ENCODE measurements at places on chromosomes 5 and 9.
A peak's percentile ranks its signal among the peaks of the same experiment; 100 is the strongest.

GRCh38 chr5:6728011-6728794, 15.0 kb downstream of the TENT4A start:
- no peak for DNase-seq

GRCh38 chr9:136992819-136993369, 672 bp downstream of the PAXX start:
- no peak for DNase-seq

- no peak for DNase-seq
These were observed 14.5 kb downstream of the NOTCH1 start for GRCh38 chr9:136531186-136531903.

GRCh38 chr9:80699511-80699998, 989.8 kb downstream of the TLE1 start:
- no peak for DNase-seq

DNA sequence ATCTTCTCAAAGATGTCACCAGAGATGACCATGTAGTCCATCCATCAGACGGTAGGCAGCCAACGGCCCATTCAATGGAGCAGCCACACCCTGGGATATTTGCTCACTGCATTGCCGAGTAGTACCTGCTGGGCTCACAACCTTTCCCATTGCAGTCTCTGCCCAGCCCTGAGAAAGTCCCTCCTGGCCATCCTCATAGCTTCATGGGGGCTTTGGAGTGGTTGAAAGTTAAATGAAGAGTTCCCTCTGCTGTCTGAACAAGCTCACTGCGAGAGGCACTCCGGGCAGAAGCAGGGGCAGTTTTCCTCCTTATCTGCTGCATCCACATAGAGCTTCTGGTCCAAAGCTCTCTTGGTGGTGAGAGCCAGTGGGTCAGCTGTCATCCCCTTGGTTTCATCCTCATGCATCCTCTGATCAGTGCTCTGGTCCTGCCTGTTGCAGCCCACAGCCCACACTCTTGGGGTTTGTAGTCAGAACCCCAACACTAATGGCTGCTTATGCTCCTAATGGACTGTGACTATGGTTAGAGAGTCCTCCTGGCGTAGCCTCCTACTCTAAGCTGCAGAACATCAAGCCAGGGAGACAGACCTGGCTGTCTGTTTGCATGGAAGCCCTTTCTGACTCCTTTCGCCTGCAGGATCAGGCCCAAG, 23.3 kb downstream of the TNFSF8 start:
- DNase-seq = peak; percentile 53

DNA sequence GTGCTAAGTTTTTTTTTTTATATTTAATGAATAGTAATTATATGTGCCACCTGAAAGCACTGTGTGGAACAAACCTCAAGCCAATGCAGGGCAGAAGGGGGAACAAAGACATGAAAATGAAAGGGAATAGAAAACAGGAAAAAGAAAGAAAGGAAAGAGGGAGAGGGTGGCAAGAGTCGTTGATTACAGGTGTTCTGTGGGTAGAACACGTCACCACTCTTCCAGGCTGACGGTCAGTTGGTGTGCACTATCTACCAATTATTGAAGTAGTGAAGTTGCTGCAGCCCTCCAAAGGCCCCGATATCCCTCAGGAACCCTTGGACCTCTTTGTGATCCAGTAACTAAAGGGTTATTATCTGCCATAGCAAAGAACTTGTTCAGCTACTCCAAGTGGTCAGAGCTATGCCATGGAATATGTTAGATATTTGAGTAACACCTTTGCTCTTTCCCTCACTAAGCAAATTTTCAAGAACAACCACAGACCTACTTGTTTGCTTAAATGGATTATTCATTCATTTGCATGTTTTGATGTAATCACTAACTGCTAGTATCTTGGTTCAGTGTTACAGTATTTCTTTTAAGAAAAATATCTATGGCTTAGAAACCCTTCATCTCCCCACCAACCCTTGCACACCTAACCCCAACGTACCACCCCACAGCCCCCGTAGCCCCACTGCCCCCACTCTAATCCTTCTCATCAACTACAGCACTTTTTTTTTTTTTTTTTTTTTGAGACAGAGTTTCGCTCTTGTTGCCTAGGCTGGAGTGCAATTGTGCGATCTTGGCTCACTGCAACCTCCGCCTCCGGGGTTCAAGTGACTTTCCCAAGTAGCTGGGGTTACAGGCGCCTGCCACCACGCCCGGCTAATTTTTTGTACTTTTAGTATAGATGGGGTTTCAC, 31.3 kb downstream of the FYB1 start:
- no peak for DNase-seq

DNA sequence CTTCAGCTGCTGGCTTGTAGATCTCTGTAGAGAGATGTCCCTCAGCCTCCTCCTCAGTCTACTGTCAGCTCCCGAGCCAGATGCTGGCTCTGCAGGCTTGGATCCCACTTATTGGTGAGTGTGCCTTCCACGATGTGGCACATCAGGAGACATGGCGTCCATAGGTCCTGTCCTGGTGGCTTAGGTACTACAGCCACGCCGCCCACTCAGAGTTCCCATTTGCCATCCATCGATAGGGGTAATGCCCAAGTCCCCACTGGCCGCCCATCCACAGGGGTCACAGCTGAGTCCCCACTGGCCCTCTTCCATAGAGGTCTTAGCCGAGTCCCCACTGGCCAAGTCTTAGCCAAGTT, 17.3 kb downstream of the EXOC3 start:
- DNase-seq = no peak

DNA sequence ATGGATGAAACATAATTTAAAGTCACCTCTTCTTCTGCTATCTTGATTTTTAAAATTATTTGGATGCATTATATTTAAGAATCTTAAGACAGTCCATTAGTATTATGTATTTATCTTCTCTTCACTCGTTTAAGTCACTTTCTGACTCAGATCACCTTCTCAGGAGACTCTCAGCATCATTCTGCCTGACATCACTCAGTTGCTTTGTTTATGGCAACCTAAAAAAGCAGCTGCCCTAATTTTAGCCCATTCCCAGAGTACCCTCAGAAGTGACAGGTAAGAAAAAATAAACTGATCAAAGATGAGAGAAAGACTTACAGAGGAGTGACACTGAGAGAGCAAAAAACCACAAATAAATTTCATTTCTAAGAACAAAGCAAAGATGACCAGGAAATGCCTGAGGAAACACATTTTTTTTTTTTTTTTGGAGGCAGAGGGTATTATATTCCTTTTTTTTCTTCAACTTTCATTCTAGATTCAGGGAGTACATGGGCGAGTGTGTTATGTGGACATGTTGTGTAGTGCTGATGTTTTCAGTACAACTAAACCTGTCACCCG, 140.5 kb downstream of the MUSK start:
- DNase-seq = no peak

- DNase-seq = no peak
These were observed 1106.2 kb upstream of the DMAC1 start for GRCh38 chr9:8905731-8906130.

- DNase-seq = peak; percentile 88
These were observed 524 bp downstream of the PRR7 start for GRCh38 chr5:177447066-177447610.

DNA sequence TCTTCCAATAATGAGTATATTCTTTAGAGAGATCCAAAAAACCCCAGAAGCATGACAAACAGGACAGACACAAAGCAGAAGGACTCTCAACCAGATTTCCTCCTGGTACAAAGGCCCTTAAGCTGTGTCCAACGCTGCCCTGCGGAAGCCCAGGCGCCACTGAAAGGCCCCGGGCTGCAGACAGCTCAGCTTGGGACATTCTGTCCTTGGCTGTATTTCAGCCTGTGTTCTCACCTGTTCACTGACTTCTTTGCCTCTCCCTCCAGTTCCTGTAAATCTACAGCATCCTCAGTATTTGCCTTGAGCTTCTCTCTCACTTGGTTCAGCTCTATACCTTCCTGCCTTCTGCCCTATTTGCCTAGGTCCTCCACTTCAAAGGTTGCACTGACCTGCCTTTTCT, 96.5 kb downstream of the SH3TC2 start:
- DNase-seq = no peak

GRCh38 chr9:100575006-100575405, 2.9 kb upstream of the CAVIN4 start:
- no peak for DNase-seq

DNA sequence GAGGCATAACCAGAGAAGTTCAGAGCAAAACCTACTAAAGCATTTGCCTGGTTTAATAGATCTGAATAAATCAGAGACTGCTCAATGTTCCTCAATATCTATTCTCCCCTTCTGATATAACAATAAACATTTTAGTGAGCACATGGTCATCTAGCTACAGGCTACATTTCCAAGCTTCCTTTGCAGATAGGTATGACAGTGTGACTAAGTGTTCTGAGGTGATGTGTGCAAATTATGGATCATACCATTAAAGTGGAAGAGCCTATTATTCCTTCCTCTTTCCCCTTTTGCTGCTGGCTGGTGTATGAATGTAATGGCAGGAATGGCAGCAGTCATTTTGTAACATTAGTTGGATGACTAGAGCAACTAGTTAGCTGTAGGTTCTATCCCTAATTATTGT, 285.8 kb upstream of the RASA1 start:
- no peak for DNase-seq

GRCh38 chr9:24738421-24738961, 192.8 kb upstream of the IZUMO3 start:
- DNase-seq = no peak

GRCh38 chr5:145521523-145521922, 313.6 kb downstream of the PRELID2 start:
- DNase-seq = no peak

- no peak for DNase-seq
These were observed 65.8 kb upstream of the PAPPA start for GRCh38 chr9:116087751-116088194.

DNA sequence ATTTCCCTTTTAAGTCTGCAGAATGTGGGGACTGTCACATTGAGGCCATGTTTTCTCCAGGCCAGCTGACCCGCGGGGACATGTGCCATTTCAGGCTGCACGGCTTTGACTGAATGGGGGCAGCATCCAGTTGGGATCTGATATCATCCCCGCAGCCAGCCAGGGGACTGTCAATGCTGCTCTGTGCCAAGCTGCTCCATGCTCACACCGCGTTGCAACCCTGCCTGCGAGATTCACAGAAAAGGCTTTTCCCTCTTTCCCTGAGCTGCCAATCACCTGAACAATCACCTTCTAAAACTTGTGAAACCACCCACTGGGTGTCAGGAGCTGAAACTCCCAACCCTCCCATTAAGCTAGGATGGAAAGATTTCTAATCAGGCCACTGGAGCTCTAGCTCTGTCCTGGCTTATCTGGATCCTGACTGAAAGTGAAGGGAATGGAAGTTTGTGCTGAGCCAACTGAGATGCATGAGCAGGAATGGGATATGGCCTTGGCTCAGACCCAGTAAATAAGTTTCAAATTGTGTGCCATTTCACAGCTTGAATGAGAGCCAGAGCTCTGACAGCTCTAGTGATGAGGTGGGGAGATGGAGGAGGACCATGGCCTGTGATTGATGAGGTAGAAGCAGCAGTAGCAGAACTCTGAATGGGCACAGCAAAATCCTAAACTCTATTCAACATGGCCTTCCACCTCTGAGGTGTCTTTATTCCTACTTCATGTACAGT, 34.5 kb upstream of the ZNF366 start:
- no peak for DNase-seq

DNA sequence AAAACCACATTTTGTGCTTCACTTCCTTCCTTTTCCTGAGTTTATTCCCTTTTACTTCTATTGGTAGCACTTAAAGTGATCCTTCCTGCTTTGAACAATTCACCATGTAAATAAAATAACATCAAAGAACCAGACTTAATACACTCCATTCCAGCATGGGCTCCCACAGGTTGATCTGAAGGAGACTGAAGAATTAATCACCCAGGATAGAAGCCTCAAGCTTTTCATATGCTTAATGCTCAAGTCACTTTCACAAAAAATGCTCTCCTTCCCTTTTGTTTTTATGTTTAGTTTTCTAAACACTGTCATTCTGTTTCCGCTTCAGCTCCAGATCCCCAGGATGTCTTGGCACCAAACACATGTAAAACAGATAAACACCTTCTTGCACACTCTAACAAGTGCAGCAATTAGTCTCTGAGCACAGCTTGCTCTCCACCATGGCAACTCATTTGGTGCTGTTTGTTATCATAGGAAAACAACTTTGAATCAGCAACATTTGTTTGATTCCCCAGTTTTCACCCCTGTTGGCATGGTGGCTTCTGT, 37.0 kb downstream of the DMRTA1 start:
- DNase-seq = no peak

DNA sequence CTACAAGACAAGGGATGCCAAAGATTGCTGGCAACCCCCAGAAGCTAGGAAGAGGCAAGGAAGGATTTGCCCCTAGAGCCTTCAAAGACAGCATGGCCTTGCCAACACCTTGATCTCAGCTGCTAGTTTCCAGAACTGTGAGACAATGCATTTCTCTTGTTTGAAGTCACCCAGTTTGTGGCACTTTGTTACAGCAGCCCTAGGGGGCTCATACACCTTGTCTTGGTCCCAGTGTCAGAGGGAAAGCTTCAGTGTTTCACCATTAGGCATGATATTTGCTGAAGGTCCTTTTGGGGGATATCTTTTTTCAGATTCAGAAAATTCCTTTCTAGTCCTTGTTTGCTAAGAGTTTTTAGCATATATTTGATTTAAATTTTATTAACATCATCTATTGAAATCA, 3.1 kb upstream of the PPIC start:
- no peak for DNase-seq

GRCh38 chr9:12783767-12784460, 9.1 kb downstream of the LURAP1L start:
- no peak for DNase-seq

DNA sequence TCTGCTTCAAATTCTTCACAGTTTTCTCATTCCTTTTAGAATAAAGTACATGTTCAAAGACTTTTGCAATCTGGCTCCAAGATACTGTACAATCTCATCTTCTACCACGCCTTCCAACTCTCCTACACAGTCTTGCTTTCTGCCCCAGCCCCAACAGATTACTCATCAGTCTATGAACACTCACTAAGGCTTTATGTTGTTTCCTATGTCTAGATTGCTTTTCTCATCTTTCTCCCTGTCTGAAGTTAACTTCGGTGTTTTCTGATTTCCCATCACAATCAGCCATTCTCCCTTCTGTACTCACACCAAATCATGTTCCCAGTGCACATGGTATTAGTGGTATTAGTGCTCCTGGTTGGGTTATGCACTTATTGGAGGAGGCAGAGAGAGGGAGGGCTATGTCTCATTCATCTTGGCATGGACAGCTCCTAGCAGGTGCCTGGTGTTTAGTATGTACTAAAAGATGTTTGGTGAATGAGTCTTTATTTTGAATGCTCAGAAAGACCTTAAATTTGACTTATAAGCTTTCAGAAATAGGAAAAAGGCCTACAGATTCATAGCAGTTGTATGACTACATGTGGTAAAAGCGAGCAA, 44.0 kb upstream of the ZNF608 start:
- DNase-seq = no peak

DNA sequence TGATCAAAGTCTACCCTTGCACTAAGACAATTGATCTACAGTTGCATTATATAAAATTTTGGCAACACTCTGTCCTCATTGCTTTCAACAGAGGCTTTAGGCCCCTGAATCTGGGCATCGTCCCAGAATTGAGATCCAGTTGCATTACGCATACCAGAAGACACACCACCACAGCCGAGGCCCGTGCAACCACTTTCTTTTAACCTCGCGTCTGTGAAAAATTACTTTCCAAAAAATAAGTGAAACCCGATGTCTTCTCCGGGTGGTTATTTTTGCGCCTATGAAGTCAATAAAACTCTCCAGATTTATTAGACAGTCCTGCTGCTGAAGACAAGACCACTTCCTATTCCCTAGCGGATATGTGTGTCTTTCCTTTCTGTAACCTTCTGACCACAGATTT, 52.1 kb upstream of the NFIB start:
- no peak for DNase-seq

- no peak for DNase-seq
These were observed 1472.5 kb upstream of the CDH6 start for GRCh38 chr5:29720954-29721353.

GRCh38 chr9:122379340-122379739, 8.5 kb downstream of the PTGS1 start:
- no peak for DNase-seq

GRCh38 chr5:160504906-160505305, 83.3 kb downstream of the PTTG1 start:
- peak; percentile 27 for DNase-seq
